Endothelial cell of umbilical vein (primary cell): ENCODE measurements at places on chromosomes 11 and 22.

DNA sequence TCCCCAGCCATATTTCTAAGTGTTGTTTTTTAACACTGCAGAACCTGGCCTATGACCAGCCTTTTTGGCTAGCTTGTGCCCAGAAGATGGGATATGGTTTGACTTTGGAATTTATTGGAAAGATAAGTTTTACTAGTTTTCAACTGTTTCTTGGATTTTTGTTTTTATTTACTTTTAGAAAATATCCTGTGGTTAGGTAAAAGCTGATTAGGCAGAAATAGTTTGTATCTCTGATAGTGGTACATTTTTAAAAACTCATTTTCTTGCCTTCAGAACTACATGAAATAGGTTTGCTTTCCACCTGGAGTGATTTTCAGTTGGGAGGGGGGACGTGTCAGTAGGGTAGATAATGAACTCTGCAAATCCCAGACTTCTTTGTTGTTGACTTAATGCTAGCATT, 91.3 kb upstream of the RASSF10 start:
- H3K36me3 ChIP-seq = peaks cover 2% of the 10 kb centered on the region
- no peak overlapping the region for H3K4me3 ChIP-seq
- H3K4me1 ChIP-seq = no peaks in the 10 kb centered on the region
- DNase-seq = no peak

- H3K36me3 ChIP-seq = no peaks in the 10 kb centered on the region
- DNase-seq = no peak
- no peak overlapping the region for H3K4me3 ChIP-seq
- peaks cover 51% of the 10 kb centered on the region for H3K4me1 ChIP-seq
These were observed 38.7 kb upstream of the GNB1L start for GRCh38 chr22:19893363-19893762.

- H3K27ac ChIP-seq = no peak overlapping the region
- DNase-seq = no peak
- H3K27me3 ChIP-seq = no peaks in the 10 kb centered on the region
- H3K4me1 ChIP-seq = no peaks in the 10 kb centered on the region
These were observed 85.3 kb downstream of the C11orf87 start for GRCh38 chr11:109507331-109507730.

- no peaks in the 10 kb centered on the region for H3K27me3 ChIP-seq
- H3K4me3 ChIP-seq = no peak overlapping the region
- DNase-seq = peak; percentile 15
These were observed 63.1 kb downstream of the PIWIL4 start for GRCh38 chr11:94630221-94630620.

GRCh38 chr11:117449111-117449693, 121.5 kb downstream of the CEP164 start:
- no peak overlapping the region for H3K27ac ChIP-seq
- no peak overlapping the region for H3K4me3 ChIP-seq
- H3K27me3 ChIP-seq = no peaks in the 10 kb centered on the region
- H3K36me3 ChIP-seq = no peaks in the 10 kb centered on the region
